ENCODE measurements at places on chromosomes 2 and 18.

DNA sequence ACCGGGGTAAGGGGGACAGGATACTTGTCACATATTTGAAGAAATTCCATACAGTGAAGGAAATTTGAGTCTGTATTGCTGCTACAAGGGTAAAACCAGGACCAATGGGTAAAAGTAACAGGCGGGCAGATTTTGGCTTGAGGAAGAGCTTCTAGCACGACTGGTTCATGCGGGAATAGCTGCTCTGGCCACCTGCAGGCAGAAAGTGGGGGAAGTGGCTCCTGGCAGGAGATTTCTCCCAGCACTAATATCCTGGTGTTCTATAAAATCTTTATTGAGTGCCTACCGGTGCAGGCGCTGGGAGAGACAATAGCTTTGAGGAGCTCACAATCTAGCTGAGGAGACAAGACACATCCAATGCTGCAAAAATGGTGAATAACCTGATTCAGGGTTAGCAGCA is 198.5 kb downstream of the LOXHD1 start:
- DNase-seq: no peak

DNA sequence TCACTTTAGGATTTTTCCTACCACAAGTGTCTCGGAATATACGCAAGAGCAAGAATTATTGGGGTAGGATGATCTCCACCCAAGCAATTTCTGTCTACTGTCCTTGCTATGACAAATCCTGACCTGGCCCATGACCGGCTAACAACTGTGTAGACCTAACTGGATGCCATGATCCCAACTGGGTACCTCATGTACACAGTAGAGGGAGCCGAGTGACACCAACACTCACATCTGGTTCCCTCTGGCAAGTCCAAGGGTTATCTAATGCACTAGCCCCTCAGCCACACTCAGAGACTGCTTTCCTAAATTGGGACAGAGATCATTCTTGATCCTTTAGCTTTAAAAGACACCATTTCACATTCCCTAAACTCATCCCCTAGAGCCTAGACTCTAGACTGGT is 60.7 kb upstream of the ZNF532 start:
- DNase-seq: no peak

GRCh38 chr2:224038049-224038829 is 847 bp downstream of the SERPINE2 start:
- peak; percentile 58 for DNase-seq

GRCh38 chr18:28905509-28905908 is 728.6 kb upstream of the CDH2 start:
- peak; percentile 1 for DNase-seq

DNA sequence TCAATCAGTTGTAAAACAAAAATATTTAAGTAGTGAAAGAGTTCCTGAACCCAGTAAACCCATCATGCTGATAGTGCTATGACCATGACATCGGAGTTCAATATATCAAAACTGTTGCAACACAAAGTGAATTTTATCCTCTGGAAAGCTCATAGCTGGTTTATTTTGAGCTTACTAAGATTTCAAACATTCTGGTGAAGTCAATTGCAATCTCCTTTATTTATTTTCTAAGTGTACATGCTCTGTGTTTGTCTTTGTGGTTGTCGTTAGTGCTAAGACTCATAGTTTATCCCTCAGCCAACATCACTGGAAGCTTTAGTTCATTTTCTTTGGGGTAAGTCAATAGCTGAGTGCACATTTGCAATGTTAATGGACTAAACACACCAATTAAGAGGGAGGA is 91.9 kb downstream of the QPCT start:
- DNase-seq: no peak

GRCh38 chr2:10343658-10344057 is 41.0 kb downstream of the HPCAL1 start:
- DNase-seq: no peak

DNA sequence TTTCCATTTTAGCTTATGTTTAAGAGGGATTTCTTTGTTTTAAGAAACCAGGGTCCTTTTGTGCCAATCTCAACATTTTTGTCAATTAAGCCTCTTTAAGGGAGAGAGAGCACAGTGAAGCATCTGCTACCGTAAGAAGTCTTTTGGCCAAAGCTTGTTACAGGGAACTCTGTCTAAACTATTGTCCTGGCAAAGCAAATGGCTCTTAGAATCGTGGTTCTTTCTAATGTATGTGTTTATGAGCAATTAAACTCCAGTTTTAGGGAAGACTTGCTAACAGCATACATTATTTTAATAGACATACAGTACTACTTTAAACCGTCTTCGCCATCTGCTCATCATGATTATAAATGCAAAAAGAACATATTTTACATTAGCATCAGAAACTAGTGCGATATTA is 202.1 kb downstream of the CDCA7 start:
- DNase-seq: no peak

DNA sequence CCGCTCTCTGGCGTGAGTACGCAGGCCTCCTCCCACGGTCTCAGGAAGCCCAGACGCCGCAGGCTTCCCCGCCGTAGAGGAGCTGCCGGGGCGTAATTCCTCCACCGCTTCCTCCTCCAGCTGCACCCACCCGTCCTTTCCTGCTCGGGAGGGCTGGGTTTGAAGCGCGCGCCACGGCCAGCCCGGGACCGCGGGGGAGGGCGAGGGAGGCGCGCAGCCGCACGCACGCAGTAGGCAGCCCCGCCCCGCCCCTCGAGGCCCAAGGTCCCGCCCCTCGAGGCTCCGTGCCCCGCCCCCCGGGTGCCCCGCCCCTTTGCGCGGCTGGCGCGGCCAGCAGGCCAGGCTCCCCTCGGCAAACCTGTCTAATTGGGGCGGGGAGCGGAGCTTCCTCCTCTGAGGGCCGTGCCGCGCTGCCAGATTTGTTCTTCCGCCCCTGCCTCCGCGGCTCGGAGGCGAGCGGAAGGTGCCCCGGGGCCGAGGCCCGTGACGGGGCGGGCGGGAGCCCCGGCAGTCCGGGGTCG is at the start of gene MALT1:
Gene MALT1, plus strand, starts transcription at position 355 of the 521 bp plus-strand sequence. CDS start 179 bp downstream, outside the sequence.
- peak; percentile 86 for DNase-seq

DNA sequence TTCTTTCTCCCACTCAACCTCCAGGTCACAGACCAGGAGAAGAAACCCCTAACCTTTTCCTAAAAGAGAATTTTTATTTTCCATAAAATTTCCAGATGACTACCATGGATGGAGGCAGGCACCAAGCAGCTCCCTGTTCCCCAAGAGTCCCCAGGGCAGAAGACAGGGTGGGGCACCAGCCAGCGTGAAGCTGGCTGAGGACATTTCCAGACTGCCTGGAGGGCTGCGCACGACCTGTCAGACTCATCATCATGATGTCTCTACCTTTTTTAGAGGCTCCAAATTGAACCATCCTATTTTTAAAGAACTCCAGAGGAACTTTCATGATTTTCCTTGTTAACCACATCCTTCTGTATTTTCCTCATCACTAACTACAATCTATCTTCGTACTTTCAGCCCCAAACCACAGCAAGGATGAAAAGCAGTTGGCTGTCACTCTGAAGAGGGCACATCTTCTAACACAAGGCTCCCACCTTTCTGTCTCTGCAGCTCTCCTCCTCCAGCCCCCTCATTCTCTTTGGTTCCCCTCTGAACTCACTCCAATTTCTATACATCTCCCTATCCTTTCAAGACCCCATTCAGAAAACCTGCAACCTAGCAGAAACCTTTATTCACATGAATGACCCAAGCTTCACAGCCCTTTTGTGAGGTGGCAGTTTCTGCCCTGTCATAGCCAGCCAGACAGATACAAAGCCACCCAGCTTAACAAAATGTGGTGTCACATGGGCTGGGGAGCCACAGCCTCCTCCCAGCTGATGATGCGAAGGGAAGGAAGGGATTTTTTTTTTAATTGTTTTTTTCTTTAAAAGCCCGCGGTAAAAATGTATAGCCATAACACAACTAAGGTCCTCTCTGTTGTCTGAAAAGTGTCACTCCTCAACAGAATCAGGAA is 11.1 kb downstream of the AMMECR1L start:
- DNase-seq: no peak

DNA sequence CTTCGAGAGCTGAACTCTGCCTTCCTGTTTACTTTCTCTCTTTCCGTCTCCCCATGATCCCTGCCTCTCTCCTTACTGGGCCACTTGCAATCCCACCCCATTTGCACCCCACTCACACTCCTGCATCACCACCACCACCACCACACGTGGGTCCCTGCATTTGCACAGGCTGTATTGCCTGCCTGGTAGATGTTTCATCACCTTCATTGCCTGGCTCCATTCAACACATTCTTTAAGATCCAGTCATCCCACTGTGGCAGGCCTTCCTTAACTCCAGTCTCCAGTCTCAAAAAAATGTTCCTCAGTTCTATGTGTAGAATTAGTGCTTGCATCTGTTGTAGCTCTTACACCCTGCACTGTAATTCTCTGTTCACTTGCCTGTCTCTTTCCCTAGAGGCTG is 13.9 kb downstream of the NOSTRIN start:
- DNase-seq: peak; percentile 20

DNA sequence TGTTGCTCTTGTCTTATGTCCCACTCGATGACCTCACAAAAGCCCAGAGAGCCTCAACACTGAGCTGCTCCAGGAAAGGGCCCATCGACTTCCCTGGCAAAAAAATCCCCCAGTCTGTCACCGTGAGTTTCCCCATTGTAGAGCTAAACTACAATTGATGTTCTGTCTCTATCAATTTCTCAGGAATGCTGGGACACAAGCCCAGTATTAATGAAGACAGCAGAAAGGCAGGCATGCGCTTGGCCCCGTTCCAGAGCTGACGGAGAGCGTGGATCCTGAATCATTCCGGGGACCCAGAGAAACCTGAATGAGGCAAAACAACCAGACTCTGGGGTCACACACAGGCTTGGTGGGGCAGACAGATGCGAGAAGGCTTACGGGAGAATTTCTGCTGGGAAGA is 146.9 kb downstream of the TTC32 start:
- DNase-seq: no peak

GRCh38 chr2:53006980-53007379 is 760.6 kb upstream of the CHAC2 start:
- DNase-seq: no peak

GRCh38 chr2:14540015-14540414 is 92.5 kb upstream of the LRATD1 start:
- DNase-seq: no peak

GRCh38 chr2:49943944-49944778 is 789.8 kb upstream of the FSHR start:
- no peak for DNase-seq

Measured in HTR-8/SVneo (cell line).